ENCODE measurements at places on chromosomes 12 and 14.

GRCh38 chr14:104462651-104463630 lies 116.6 kb upstream of the C14orf180 start:
- DNase-seq = no peak
- H3K36me3 ChIP-seq = no peaks in the 10 kb centered on the region
- H3K4me3 ChIP-seq = no peak overlapping the region
- H3K4me1 ChIP-seq = no peaks in the 10 kb centered on the region
- no peak overlapping the region for H3K27ac ChIP-seq

GRCh38 chr14:24927809-24928208 lies 122.1 kb downstream of the STXBP6 start:
- no peak overlapping the region for H3K27ac ChIP-seq
- no peak for DNase-seq
- no peaks in the 10 kb centered on the region for H3K27me3 ChIP-seq

GRCh38 chr12:1914114-1914911 lies 4.1 kb downstream of the CACNA2D4 start:
- H3K27me3 ChIP-seq = no peaks in the 10 kb centered on the region
- no peak overlapping the region for H3K27ac ChIP-seq
- H3K36me3 ChIP-seq = no peaks in the 10 kb centered on the region
- no peak for DNase-seq
- H3K4me1 ChIP-seq = no peaks in the 10 kb centered on the region
- H3K4me3 ChIP-seq = no peak overlapping the region

DNA sequence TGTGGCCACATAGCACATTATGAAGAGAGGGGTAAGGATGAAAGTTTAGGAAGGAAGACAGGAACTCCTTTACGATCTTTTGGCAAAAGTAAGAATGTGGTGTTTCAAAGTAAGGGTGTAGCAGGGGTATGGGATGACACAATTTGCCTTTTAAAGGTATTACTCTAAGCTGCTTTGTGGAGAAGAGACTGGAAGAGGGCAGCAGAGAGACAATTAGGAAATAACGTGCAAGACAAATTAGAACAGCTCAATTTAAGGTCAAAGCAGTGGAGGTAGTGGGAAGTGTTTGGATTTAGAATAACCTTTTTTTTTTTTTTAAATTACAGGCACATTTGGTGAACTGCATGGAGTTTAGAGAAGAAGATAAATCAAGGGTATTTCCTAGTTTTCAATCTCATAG lies 342.6 kb downstream of the NOVA1 start:
- DNase-seq = no peak
- no peak overlapping the region for H3K4me3 ChIP-seq
- H3K27ac ChIP-seq = no peak overlapping the region
- H3K27me3 ChIP-seq = no peaks in the 10 kb centered on the region

DNA sequence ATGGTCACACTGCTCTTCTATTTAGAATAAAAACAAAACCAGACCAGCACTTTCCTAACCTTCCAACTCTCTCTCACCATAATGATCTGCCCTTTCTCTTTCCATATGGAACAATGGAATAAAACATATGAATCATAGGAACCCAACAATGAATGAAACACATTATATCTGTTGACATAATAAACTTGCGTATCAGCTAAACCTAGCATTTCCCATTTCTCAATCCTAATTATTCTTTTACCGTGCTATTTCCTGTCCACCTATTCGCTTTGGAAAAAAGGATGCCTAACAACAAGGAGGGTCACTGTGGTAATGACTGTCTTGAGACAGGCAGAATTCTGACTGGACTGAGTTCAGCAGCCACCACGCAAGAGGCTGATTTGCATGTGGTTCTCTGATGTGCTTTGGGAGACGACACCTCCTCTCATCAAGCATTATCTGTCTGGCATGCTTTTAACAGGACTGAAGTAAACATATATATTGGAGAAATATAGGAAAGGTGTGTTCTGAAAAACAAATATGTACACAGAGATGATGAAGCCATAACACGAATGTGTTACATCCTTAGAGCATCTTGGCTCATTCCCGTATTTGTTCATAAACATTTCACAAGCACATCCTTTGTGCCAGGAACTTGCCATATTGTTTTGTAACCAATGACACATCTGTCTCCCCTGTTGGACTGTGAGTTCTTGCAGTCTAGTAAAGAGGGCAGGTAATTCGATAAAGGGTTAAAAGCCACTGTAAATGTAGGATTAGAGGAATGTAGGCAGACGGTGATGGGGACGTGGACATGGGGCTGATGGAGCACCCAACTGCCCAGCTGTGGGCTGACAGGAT lies 87.7 kb downstream of the PTPRB start:
- no peaks in the 10 kb centered on the region for H3K36me3 ChIP-seq
- no peak overlapping the region for H3K27ac ChIP-seq
- H3K27me3 ChIP-seq = no peaks in the 10 kb centered on the region
- no peak overlapping the region for H3K4me3 ChIP-seq
- H3K4me1 ChIP-seq = no peaks in the 10 kb centered on the region

GRCh38 chr14:99854831-99855230 lies 61.6 kb downstream of the EML1 start:
- no peak overlapping the region for H3K4me3 ChIP-seq
- no peaks in the 10 kb centered on the region for H3K36me3 ChIP-seq
- DNase-seq = no peak

GRCh38 chr12:19800884-19801283 lies 361.6 kb downstream of the AEBP2 start:
- DNase-seq = no peak
- H3K27me3 ChIP-seq = no peaks in the 10 kb centered on the region
- no peaks in the 10 kb centered on the region for H3K36me3 ChIP-seq

DNA sequence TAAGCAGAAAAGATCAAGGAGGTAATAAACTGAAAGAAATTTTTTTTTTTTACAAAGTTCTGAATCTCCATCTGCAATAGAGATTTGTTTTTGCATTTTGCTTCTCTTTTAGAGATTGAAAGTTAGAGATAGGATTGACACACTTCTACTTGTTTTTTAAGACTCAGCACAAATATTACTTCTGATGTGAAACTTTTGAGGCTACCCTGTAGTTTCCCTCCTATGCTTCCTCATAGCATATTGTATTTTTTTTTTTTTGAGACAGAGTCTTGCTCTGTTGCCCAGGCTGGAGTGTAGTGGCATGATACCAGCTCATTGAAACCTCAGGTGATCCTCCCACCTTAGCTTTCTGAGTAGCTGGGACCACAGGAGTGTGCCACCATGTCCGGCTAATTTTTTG lies 32.1 kb upstream of the SGPP1 start:
- H3K4me3 ChIP-seq = no peak overlapping the region
- H3K4me1 ChIP-seq = no peaks in the 10 kb centered on the region
- no peak for DNase-seq

DNA sequence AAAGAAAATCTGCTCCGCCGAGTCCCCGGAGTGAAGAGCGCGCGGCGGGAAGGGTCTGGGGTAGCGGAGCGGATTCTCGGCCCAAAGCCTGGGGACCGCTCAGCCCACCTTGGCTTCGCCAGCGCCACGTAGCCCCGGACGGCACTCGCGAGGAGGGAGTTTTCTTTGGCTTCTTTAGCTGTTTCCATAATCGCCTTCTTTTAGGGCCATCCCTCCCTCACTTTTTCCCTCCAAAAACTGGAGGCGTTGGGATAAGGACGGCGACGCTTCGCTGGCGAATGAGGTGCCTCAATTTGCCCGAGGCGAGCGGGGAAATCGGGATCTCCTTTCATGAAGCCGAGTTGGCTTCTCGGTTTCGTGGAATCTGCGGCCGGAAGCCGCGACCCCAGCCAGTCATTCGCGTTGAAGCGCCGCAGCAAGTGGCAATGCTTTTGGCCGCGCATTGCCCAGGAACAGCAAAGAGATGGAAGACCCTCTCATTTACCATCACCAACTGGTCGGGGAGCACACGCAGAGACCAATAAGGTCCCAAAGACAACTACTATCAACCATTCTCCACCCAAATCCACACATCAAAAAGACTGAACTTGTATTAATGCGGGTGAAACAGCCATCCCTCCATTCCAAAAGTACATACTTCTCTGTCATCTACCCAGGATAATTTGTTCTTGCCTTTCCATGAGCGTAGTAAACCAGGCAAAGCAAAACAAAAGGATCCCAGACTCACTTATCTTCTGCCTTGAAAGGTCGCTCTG lies 8.4 kb upstream of the SIX1 start:
- peak overlapping the region; percentile 89 for H3K4me3 ChIP-seq
- no peaks in the 10 kb centered on the region for H3K36me3 ChIP-seq
- peaks cover 14% of the 10 kb centered on the region for H3K4me1 ChIP-seq
- DNase-seq = peak; percentile 44

DNA sequence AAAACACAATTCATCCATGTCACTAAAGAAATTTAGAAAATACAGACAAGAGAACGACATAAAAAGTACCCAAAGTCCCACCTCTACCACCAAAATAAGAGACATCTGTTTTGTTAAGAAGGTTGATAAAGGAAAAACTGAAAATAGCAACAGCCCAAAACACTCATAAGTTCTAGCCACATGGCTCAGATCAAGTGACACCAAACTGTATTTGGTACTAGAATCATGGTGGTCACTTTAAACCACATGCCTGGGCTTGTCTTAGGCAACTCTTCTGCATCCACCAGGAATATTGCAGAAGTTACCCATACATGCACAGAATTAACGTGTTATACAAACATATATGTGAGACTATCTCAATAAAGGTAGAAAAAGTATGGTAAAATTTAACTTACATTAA lies 78.2 kb upstream of the GTF2A1 start:
- no peak for DNase-seq
- no peaks in the 10 kb centered on the region for H3K36me3 ChIP-seq
- no peak overlapping the region for H3K27ac ChIP-seq
- no peak overlapping the region for H3K4me3 ChIP-seq
- no peaks in the 10 kb centered on the region for H3K27me3 ChIP-seq

- no peaks in the 10 kb centered on the region for H3K4me1 ChIP-seq
- no peak for DNase-seq
- no peaks in the 10 kb centered on the region for H3K27me3 ChIP-seq
- no peak overlapping the region for H3K27ac ChIP-seq
- H3K36me3 ChIP-seq = no peaks in the 10 kb centered on the region
Observed at GRCh38 chr12:72612171-72612570, 340.0 kb downstream of the TRHDE start.

GRCh38 chr12:126747530-126748149 lies 1519.3 kb upstream of the TMEM132C start:
- H3K4me3 ChIP-seq = no peak overlapping the region
- no peaks in the 10 kb centered on the region for H3K4me1 ChIP-seq
- no peak overlapping the region for H3K27ac ChIP-seq
- H3K27me3 ChIP-seq = no peaks in the 10 kb centered on the region

- no peaks in the 10 kb centered on the region for H3K36me3 ChIP-seq
- H3K27ac ChIP-seq = no peak overlapping the region
- no peaks in the 10 kb centered on the region for H3K27me3 ChIP-seq
- no peak overlapping the region for H3K4me3 ChIP-seq
Observed at GRCh38 chr12:31491841-31492598, 98.9 kb downstream of the DENND5B start.

- H3K4me3 ChIP-seq = no peak overlapping the region
- no peak overlapping the region for H3K27ac ChIP-seq
- H3K27me3 ChIP-seq = no peaks in the 10 kb centered on the region
- no peak for DNase-seq
- H3K4me1 ChIP-seq = no peaks in the 10 kb centered on the region
Observed at GRCh38 chr12:100752841-100753240, 41.7 kb upstream of the ANO4 start.

DNA sequence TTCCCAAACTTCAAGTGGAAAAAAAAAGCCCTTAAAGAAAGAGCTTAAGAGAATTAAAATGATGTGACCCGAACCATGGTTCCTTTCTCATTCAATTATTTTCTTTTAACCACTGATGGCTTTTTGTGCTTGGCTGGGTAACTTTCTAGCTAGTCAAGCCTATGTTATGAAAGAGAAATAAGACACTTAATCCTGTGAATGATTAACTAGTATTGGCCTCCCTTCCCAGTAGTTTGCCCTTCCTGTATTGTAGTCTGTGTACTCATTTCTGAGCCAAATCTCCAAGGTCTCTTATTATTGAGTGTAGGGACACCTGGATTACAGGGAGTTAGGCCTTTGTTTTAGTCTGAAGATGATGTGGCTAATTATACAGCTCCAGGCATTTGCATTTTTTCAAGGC lies 353.0 kb downstream of the RAD51B start:
- no peak overlapping the region for H3K4me3 ChIP-seq
- peak overlapping the region; percentile 82 for H3K27ac ChIP-seq
- no peaks in the 10 kb centered on the region for H3K27me3 ChIP-seq
- no peaks in the 10 kb centered on the region for H3K36me3 ChIP-seq
- peak; percentile 88 for DNase-seq

- H3K4me1 ChIP-seq = no peaks in the 10 kb centered on the region
- H3K27ac ChIP-seq = no peak overlapping the region
Observed at GRCh38 chr12:10557766-10558165, 52.1 kb downstream of the EIF2S3B start.

- no peak overlapping the region for H3K27ac ChIP-seq
- H3K27me3 ChIP-seq = no peaks in the 10 kb centered on the region
- no peaks in the 10 kb centered on the region for H3K36me3 ChIP-seq
- no peak overlapping the region for H3K4me3 ChIP-seq
Observed at GRCh38 chr12:95004610-95005009, 1.1 kb upstream of the NDUFA12 start.

- no peak for DNase-seq
- H3K27ac ChIP-seq = no peak overlapping the region
- H3K36me3 ChIP-seq = peaks cover 62% of the 10 kb centered on the region
- no peaks in the 10 kb centered on the region for H3K27me3 ChIP-seq
- no peaks in the 10 kb centered on the region for H3K4me1 ChIP-seq
- no peak overlapping the region for H3K4me3 ChIP-seq
Observed at GRCh38 chr12:112238441-112238840, 113.1 kb downstream of the TRAFD1 start.

GRCh38 chr14:56720703-56721460 lies 89.4 kb downstream of the OTX2 start:
- H3K27ac ChIP-seq = no peak overlapping the region
- H3K4me1 ChIP-seq = peaks cover 16% of the 10 kb centered on the region
- H3K36me3 ChIP-seq = no peaks in the 10 kb centered on the region
- DNase-seq = peak; percentile 62
- H3K4me3 ChIP-seq = peak overlapping the region; percentile 19

GRCh38 chr14:21054123-21054767 lies 3.4 kb upstream of the RNASE8 start:
- no peaks in the 10 kb centered on the region for H3K27me3 ChIP-seq
- peaks cover 5% of the 10 kb centered on the region for H3K4me1 ChIP-seq
- H3K36me3 ChIP-seq = no peaks in the 10 kb centered on the region
- H3K27ac ChIP-seq = no peak overlapping the region
- no peak for DNase-seq
- H3K4me3 ChIP-seq = no peak overlapping the region

- H3K4me1 ChIP-seq = no peaks in the 10 kb centered on the region
- H3K36me3 ChIP-seq = no peaks in the 10 kb centered on the region
- no peaks in the 10 kb centered on the region for H3K27me3 ChIP-seq
- no peak for DNase-seq
Observed at GRCh38 chr12:85642808-85643207, 193.4 kb downstream of the RASSF9 start.

All from kidney (tissue), 22 donors.